ENCODE measurements at places on chromosomes 11 and 22. TPM values are rescaled to one million over a fixed set of nuclear protein-coding genes. Genes with fewer than 3 reads are reported as not detected.

DNA sequence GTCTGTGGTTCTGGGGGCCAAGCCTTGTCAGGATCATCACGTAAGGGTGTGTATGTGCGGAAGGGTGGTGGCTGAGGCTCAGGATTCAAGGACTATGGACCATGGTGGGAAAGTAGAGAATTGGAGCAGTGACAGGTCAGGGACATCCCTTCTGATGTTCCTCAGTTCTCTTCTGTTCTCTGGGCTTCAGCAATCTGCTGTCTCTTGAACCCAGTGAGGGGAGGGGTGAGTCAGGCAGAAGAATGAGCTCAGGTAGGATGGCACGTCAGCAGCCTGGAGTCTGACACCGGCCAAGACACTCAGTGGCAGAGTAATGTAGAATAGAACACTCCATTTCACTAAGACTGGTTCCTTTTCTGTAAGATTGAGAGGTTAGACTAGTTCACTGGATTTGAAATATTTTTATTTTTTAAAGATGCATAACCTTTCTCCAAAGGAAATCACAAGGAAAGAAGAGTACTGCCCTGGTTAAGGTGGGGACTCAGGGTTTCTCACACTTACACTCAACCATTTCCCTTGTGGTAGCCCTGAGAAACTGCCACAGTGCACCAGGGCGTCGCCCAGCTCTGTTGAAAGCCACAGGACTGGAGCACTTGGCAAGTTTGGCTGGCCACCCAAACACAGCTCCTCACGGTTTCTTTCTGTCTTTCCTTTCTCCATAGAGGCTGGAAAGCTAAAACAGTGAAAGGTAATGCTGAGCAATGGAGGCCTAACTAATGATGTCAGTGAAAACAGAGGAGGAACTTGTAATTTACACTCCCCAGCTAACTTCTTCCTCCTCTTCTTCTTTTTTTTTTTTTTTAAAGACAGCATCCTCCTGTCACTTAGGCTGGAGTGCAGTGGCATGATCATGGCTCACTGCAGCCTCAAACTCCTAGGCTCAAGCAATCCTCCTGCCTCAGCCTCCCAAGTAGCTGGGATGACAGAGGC is 23.1 kb upstream of the MICAL2 start:
- no peak for DNase-seq

DNA sequence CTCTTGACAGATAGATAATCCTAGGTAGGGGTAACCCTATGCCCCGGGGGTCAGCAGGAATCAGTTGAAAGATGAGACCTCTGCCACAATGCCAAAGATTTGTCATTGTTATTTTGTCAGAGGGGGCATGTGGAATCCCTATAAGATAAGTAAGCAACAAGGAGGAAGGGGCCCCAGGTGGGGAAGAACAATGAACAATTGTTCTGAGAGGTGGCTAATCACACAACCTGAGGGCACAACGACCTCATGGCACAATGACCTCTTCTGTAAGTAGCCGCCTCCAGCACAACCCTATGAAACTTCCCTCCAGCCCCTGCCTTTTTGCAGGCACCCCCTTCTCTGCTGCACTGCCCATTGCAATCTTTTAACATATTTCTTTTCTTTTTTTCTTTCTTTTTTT is 11.8 kb upstream of the FBLN1 start:
- no peak for DNase-seq

DNA sequence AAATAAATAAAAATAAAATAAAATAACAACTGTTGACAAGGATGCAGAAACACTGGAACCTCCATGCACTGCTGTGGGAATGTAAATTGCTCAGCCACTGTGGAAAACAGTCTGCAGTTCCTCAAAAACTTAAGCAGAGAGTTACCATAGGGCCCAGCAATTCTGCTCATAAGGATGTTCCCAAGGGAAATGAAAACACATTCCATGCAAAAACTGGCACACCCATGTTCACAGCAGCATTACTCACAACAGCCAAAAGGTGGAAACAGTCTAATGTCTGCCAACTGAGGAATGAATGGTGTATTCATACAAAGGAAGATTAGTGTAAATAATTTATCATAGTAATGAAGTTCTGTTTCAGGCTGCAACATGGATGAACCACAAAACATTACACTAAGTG is 3.2 kb upstream of the KRTAP5-10 start:
- no peak for DNase-seq

DNA sequence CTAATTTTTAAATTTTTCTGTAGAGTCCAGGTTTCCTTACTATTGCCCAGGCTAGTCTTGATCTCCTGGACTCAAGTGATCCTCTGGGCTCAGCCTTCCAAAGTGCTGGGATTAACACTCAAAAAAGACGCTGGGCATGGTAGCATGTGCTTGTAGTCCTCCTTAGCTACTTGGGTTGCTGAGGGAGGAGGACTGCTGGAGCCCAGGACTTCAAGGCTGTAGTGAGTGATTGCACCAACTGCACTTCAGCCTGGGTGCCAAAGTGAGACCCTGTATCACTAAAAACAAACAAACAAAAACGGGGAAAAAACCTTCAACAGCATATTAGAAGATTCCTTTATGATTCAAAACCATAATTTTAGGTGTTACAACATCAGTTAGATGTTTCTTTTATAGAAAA is 44.6 kb downstream of the RSF1 start:
- no peak for DNase-seq

DNA sequence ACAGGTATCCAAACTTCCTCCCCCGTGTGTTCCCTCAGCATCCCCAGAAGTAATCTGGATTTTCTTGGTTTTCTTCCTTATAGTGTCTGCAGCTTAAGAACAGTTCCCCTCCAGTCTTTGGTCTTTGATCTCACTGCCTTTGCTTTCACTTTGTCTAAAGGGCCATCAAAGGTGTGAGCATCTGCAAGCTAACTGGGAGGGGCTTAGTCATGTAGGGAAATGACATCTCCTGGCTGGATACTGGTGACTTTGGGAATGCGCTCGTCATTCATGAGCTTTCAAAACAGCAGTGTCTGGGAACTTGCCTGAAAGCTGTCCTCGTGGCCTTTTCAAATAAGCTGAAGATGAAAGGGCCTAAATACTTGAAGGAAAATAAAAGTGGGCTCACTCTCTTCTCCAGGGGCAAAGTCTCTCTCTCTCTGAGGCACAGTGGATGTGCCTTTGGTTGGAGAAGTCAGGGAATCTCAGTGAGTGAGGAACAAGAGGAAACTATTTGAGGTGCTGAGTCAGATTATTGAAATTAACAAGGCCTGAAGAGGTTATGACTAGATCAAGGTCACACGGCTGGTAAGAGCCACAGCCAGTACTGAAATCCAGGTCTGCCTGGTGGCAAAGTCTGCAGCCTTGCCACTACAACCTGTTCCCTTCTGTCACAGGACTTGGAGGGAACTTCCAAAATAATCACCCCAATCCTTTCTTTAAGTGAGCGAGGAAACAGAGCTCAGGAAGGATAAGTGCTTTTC is 45.6 kb upstream of the TENM4 start:
- no peak for DNase-seq

- DNase-seq: no peak
These were observed 132.8 kb downstream of the ATXN10 start for GRCh38 chr22:45804319-45804985.

The IFITM2 gene
- polyA plus RNA-seq: 127 TPM

Measured in muscle of arm (tissue), 14 donors.